ENCODE measurements at places on chromosomes 7 and 10. TPM values are rescaled to one million over a fixed set of nuclear protein-coding genes. Genes with fewer than 3 reads are reported as not detected.

DNA sequence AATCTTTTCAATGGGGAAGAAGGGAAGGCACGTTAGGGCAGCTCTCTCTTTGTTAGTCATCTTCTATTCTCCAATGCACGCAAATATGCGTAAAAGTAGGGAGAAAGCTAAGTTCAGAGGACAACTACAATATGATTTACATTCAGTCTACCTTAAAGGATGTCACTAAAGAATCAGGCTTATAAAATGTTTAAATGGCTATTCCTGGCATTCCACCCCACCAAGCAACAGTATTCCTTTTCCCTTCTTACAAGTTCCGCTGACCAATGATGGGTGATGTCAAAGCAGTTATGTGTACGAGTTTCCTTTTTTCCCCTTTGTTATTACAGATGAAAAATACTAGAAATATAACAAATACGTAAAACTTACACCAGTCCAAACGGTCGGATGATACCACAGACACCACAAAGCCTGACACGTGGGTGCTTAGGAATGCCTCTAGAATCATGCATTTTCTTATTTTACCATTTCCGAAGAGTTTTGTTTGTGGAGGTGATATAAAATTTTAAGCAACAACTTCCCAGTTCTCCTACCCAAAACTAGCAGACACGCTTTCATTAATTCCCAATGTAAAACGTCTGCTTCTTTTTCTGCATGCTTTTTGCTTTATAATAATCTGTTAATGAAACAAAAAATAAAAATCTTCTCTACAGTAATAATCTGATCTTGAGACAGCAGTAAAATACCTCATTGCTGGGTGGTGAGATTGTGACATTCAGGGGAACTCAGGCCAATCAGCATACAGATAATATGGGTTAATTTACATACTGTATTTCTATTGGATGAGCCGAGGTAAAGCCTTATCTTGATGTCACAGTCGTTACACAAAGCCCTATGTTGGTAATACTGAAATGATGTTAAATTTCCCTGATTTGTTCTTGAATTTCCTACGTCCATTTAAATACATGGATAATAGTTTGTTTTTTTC lies 708 bp upstream of the GPR85 start:
- DNase-seq, result no peak
- H3K27ac ChIP-seq, result no peak overlapping the region
- peaks cover 10% of the 10 kb centered on the region for H3K4me1 ChIP-seq
- no peak overlapping the region for H3K4me3 ChIP-seq
- H3K36me3 ChIP-seq, result no peaks in the 10 kb centered on the region

GRCh38 chr7:33339074-33339790 lies 209.9 kb downstream of the BBS9 start:
- H3K4me1 ChIP-seq, result no peaks in the 10 kb centered on the region
- DNase-seq, result no peak
- H3K27ac ChIP-seq, result no peak overlapping the region
- H3K27me3 ChIP-seq, result no peaks in the 10 kb centered on the region
- H3K4me3 ChIP-seq, result no peak overlapping the region
- H3K36me3 ChIP-seq, result no peaks in the 10 kb centered on the region

DNA sequence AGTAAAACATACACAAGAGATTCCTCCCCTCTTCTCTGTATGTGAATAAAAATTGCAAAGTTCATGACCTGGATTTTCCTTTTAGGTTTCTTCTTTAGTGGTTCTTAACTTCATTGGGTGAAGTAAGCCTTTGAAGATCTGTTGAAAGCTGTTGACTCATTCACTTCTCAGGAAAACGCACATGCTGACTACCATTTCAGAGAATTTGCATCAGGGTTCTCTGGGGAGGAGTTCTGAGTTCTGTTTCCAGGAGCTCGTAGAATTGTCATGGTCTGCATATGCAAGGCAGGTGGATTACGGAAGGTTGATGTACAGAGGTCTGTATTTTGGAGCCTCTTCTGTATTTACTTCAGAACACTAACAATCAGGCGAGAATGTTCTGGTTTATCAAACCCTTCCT lies 962 bp upstream of the SLC26A4 start:
- H3K4me1 ChIP-seq, result peaks cover 35% of the 10 kb centered on the region
- DNase-seq, result no peak
- H3K36me3 ChIP-seq, result no peaks in the 10 kb centered on the region
- peak overlapping the region; percentile 95 for H3K4me3 ChIP-seq
- H3K27me3 ChIP-seq, result peaks cover 9% of the 10 kb centered on the region
- peak overlapping the region; percentile 83 for H3K27ac ChIP-seq

DNA sequence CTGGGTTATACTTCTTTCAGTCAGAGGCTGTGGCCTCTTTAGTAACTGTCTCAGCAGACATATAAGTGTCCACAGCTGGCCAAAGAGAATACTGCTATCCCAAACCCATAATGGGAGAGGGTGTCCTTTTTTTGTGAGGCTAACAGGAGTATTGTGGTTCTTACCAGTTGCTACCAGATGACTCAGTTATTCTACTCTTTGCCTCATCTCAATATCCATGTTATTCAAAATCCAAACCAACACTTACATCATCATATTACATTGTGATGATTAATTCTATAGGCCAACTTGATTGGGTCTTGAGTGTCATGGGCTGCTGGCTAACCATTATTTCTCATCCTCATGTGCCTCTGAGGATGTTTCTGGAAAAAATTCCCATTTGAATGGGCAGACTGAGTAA lies 120.9 kb downstream of the TMEM168 start:
- no peak for DNase-seq
- peaks cover 1% of the 10 kb centered on the region for H3K27me3 ChIP-seq
- no peaks in the 10 kb centered on the region for H3K36me3 ChIP-seq
- no peaks in the 10 kb centered on the region for H3K4me1 ChIP-seq

DNA sequence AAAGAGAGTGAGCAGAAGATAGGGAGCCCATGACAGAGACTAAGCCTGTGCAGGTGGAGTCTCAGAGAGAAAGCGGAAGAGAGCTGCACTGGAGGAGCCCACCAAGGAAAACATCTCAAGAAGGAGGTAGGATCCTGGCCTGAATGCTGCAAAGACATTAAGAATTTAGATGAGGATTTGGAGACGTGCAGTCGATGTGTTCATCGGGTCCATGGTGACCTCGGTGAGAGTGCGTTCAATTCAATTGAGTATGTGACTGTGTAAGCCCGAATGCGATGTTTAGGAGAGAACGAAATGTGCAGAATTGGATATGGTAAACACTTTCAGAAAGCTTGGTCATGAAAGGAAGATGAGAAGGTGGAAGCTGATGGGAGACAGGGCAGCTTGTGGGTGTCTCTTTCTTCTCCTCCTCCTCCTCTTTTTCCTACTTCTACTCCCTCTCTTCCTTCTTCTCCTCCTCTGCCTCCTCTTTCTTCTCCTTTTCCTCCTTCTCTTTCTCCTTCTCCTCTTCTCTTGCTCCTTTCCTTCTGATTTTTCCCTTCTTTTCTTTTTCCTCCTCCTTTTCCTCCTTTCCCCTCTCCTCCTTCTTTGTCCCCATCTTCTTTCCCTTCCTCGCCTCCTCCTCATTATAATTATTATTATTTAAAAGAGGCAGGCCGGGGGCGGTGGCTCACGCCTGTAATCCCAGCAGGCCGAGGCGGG lies 276.0 kb downstream of the RPS24 start:
- H3K4me1 ChIP-seq, result peaks cover 2% of the 10 kb centered on the region
- no peak overlapping the region for H3K27ac ChIP-seq
- H3K36me3 ChIP-seq, result no peaks in the 10 kb centered on the region
- DNase-seq, result no peak
- H3K27me3 ChIP-seq, result peaks cover 38% of the 10 kb centered on the region

GRK5 gene
- 21.8 TPM for total RNA-seq

GRCh38 chr10:79206300-79207095 lies 137.7 kb downstream of the ZMIZ1 start:
- H3K4me1 ChIP-seq, result no peaks in the 10 kb centered on the region
- H3K36me3 ChIP-seq, result peaks cover 1% of the 10 kb centered on the region
- no peaks in the 10 kb centered on the region for H3K27me3 ChIP-seq
- H3K4me3 ChIP-seq, result no peak overlapping the region
- no peak for DNase-seq

DNA sequence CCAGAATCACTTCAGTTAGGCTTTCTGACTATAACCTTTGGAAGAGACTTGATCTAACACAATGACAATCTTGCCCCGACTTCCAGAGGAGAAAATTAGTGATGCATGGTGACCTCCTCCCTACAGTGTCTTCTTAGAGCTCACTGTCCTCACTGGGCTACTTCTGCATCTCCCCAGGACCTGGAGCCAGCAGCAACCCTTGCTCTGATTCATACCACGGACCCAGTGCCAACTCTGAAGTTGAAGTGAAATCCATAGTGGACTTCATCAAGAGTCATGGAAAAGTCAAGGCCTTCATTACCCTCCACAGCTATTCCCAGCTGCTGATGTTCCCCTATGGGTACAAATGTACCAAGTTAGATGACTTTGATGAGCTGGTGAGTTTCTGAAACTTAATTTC lies 12.6 kb downstream of the CPA2 start:
- no peak overlapping the region for H3K27ac ChIP-seq
- no peak for DNase-seq
- no peaks in the 10 kb centered on the region for H3K36me3 ChIP-seq
- H3K4me3 ChIP-seq, result no peak overlapping the region
- H3K4me1 ChIP-seq, result no peaks in the 10 kb centered on the region

- H3K4me3 ChIP-seq, result peak overlapping the region; percentile 27
- no peak overlapping the region for H3K27ac ChIP-seq
- H3K27me3 ChIP-seq, result peaks cover 39% of the 10 kb centered on the region
- peaks cover 3% of the 10 kb centered on the region for H3K4me1 ChIP-seq
- H3K36me3 ChIP-seq, result no peaks in the 10 kb centered on the region
Measured at GRCh38 chr7:117874191-117874700, 1.0 kb upstream of the CTTNBP2 start.

- H3K4me3 ChIP-seq, result no peak overlapping the region
- H3K4me1 ChIP-seq, result peaks cover 1% of the 10 kb centered on the region
- peaks cover 1% of the 10 kb centered on the region for H3K36me3 ChIP-seq
- peak; percentile 60 for DNase-seq
Measured at GRCh38 chr10:49254556-49255318, 44.2 kb upstream of the C10orf71 start.

GRCh38 chr10:124233546-124234138 lies 140.2 kb upstream of the CHST15 start:
- H3K4me3 ChIP-seq, result no peak overlapping the region
- H3K4me1 ChIP-seq, result peaks cover 2% of the 10 kb centered on the region
- no peak for DNase-seq
- H3K27me3 ChIP-seq, result peaks cover 3% of the 10 kb centered on the region
- H3K27ac ChIP-seq, result no peak overlapping the region

GRCh38 chr10:48536156-48536500 lies 68.7 kb downstream of the ARHGAP22 start:
- H3K36me3 ChIP-seq, result no peaks in the 10 kb centered on the region
- no peak overlapping the region for H3K4me3 ChIP-seq
- H3K27ac ChIP-seq, result no peak overlapping the region
- peaks cover 2% of the 10 kb centered on the region for H3K27me3 ChIP-seq

DNA sequence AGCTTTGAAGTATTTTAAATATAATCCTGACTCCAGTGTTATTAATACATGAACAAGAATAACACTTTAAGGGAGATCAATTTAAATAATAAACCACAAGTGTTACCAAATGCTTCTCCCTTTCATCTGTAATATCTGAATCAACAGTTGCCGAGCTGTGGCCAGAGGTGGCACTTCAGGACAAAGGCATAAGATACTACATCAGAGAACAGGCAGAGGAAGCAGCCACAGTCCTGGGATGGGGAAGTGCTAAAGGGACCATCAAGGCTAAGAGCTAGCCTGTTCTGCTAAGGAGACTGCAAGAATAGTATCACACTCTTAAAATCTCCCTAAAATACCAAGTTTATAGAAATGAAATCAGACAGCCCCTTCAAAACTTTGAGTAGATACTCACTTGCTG lies 378.2 kb upstream of the PRKCQ start:
- H3K4me1 ChIP-seq, result peaks cover 17% of the 10 kb centered on the region
- no peak for DNase-seq
- peaks cover 13% of the 10 kb centered on the region for H3K27me3 ChIP-seq
- no peak overlapping the region for H3K4me3 ChIP-seq
- H3K27ac ChIP-seq, result no peak overlapping the region

GRCh38 chr7:64775289-64775688 lies 18.9 kb upstream of the ZNF138 start:
- DNase-seq, result no peak
- H3K36me3 ChIP-seq, result no peaks in the 10 kb centered on the region
- no peaks in the 10 kb centered on the region for H3K4me1 ChIP-seq
- H3K4me3 ChIP-seq, result no peak overlapping the region
- no peak overlapping the region for H3K27ac ChIP-seq

LRRD1 gene
- not detected for total RNA-seq

PTPRZ1 gene
- not detected for total RNA-seq

- no peak overlapping the region for H3K27ac ChIP-seq
- H3K4me3 ChIP-seq, result no peak overlapping the region
- H3K36me3 ChIP-seq, result no peaks in the 10 kb centered on the region
- H3K4me1 ChIP-seq, result peaks cover 3% of the 10 kb centered on the region
- peaks cover 16% of the 10 kb centered on the region for H3K27me3 ChIP-seq
Measured at GRCh38 chr7:22088827-22089226, 143.1 kb upstream of the CDCA7L start.

ODAD2 gene
- total RNA-seq, result not detected

DNA sequence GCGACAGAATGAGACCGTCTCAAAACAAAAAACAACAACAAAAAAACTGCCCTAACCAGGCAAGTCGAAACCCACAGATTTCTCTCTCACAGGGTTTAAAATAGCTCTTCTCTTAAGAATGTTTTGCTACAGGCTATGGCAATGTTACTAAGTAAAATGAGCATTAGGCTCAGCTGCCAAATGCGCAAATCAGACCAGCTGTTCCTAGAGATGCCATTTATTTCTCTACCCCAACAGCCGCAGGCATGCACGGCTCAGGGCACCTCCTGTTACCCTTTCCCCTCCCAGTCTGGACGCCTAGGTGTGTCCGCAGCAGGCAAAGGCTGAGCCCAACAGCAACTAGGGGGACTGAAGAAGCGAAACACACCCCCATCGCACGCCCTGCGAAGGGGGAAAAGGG lies 168.3 kb upstream of the MBL2 start:
- no peaks in the 10 kb centered on the region for H3K27me3 ChIP-seq
- no peak overlapping the region for H3K27ac ChIP-seq
- DNase-seq, result no peak
- H3K4me3 ChIP-seq, result no peak overlapping the region
- H3K4me1 ChIP-seq, result no peaks in the 10 kb centered on the region
- H3K36me3 ChIP-seq, result no peaks in the 10 kb centered on the region

HERPUD2 gene
- 48.5 TPM for total RNA-seq

DNA sequence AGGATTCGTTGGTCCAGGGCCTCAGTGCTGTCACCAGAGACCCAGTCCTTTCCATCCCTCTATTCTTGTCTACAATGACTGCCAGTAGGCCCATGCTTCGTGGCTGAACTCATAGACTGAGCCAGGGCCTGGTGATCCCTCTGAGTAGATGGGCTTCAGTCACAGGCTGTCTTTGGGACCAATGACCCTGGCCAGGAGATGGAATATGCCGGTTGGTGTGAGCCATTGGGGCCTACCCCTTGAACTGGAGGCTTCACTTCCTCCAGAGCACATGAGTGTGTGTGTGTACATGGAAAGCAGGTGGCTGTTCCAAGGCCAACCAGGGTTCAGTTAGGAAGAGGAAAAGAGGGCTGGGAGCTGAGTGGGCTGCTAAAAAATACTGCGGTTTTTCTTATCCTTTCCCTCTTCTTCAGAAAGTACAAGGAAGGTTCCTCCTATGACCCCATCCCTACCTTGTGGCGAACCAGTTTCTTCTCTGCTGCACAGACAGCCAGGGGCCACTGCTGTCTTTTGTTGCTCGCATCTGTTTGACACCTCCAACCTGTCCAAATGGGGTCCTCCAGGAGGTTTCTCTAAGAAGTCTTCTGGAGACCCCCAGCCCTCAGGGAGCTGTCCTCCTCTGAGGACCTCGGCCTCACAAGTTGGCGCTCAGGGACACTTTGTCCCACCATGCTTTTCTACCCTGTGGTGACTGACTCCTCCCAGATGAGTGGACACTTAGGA lies 36.6 kb downstream of the ADRA2A start:
- no peak for DNase-seq
- no peak overlapping the region for H3K27ac ChIP-seq
- H3K36me3 ChIP-seq, result no peaks in the 10 kb centered on the region
- peaks cover 9% of the 10 kb centered on the region for H3K4me1 ChIP-seq
